Hepatic stellate cell (primary cell): ENCODE measurements at places on chromosomes 1 and 21.

DNA sequence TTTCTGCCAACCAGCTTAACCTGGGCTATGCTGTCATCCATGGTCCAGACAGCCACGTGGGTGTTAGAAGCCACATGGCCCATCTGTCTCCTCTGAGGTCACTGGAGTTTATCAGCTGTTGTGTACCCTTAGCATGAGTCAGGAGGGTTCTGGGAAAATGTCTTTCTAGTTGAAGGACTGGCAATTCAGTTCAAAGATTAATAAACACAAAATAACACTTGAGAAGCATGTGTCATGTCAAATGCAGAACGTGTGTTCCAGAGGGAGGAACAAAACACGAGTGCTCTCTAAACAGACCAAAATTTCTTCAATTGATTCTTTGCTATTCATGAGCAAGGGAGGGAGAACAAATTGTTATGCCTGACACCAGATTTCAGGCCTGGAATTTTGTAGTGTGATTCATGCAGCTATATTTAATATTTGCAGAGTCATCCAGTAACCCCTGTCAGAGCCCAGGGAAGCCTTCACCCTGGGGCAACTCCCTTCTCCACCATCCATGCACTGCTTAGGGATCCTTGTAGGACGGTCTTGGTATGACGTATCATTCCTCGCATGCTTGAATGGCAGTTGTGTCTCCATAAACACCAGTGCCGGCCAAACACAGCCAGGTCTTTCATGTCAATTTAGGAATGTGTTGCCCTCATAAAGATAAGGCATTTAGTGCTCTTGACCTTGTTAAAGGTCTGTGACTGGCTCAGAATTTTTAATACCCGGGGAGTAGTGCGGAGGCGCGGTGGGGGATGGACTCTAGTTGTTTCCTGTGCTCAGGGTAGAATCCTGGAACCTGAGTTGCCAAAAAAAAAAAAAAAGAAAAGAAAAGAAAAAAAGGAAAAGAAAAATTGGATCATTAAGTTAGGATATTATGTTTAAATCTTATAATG, 27.7 kb upstream of the DYRK1A start:
- peak; percentile 85 for DNase-seq

GRCh38 chr21:33858667-33859372, 56.8 kb downstream of the ATP5PO start:
- no peak for DNase-seq

- no peak for DNase-seq
Measured at GRCh38 chr21:44838039-44838895, 20.4 kb upstream of the SUMO3 start.

GRCh38 chr1:81733480-81733879, 67.3 kb upstream of the ADGRL2 start:
- DNase-seq = no peak

DNA sequence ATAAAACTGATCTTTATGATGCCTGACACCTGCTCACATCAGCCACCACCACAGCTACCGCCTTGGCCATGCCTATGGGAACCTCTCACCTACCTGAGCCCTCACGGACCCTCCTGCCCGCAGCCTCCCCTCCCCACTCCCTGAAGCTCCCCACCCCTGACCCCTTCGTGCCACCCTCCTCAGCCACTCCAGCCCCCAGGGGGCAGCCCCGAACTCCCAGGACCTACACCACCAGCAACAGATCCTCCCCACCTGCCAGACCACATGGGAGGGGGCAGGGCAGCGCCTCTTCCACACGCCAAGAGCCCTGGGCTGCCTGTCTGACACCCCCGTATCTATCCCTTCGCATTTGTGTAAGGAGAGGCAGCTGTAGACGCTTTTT, 14.2 kb upstream of the ARHGEF16 start:
- DNase-seq = no peak

DNA sequence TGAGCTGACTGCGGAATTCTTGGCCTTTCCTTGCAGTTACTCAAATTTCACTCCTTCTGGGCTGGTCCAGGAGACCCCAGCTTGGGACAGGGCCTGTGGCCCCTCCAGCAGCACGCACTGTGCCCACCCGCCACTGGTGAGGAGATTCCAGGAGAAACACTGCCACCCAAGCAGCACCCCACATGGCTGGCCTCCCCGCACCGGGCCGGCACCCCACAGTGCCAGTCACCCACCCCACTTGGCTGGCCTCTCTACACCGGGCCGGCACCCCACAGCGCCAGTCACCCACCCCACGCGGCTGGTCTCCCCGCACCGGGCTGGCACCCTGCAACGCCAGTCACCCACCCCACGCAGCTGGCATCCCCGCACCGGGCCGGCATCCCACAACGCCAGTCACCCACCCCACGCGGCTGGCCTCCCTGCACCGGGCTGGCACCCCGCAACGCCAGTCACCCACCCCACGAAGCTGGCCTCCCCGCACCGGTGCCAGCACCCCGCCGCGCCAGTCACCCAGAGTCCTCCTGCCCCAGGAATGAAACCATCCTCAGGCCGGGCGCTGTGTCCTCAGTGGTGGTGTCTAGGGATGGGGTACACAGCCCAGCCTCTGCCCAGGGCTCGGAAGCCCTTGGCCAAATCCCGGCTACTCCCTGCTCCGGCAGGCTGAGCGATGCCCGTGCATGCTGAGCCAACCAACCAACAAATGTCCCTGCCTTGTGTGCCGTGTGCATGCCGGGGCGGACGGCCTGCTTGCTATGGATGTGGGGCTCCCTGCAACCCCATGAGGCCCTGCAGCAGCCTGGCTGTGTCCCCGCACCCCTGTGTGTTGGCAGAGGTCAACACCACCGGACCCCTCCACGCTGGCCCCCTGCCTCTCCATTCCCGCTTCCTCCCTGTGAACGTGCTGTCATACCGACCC, 38.6 kb upstream of the TSPEAR start:
- no peak for DNase-seq

DNA sequence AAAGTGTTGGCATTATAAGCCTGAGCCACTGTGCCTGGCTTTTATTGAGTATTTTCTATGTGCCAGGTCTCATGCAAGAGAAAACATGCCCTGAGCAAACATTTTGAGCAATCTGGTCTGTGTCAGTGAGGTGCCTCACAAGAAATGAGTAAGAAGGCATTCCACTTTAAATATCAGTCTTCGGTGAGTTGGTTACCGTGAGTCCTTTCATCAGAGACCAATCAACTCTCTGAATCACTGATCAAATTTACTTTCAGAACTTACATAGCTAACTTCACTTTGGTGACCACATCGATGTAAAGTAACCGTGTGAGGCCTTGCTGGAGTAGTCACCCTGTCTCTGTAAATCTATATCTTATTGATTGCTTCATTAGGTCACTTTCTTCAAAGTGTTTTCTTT, 14.3 kb upstream of the DDX59 start:
- no peak for DNase-seq

GRCh38 chr1:181953596-181953995, 107.9 kb downstream of the ZNF648 start:
- DNase-seq = no peak

DNA sequence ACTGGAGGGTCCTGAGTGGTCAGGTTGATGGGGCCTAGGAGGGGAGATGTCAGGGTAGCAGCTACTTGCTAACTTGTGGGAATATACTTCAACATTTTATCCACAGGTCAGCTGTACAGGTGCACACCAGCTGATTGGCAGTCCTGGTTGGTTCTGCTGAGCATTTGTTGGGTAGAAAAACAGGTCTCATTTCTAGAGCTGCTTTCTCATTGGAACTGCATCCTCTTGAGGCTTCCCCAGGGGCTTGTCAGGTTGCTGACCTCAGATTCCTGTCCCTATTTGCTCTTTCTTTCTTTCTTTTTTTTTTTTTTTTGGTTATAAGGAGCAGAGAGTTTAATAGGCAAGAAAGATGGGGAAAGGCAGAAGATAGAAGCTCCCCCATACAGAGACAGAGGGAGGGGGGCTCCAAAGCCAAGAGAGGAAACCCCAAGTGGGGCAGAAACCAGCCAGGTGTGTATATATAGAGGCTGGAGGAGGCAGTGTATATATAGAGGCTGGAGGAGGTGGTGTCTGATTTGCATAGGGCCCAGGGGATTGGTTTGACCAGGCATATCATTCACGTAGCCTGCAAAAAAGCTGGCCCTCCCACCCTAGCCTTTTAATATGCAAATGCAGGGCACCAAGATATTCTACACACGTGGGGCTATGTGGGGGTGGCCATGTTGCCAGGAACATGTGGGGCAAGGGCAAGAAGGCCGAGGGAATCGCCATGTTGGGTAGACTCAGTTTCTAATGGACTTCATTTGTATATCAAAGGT, 57.3 kb upstream of the STUM start:
- no peak for DNase-seq

DNA sequence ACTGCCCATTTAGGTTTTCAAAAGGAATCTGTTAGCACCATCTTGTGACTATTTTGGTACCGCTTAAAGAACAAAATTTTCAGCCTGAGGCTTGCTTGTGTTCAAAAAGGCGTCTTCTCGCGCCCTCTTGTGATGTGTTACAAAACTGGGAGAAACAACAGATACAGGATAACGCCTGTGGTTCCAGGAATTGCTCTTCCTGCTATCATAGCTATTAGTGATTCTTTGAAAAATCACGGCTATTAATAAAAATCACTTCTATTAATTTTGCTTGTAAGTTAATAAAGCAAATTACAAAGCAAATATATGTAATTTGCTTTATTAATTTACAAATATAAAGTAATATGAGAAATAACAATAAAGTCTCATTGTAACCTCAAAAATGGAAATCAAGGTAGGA, 82.2 kb upstream of the ABCD3 start:
- DNase-seq = peak; percentile 35

DNA sequence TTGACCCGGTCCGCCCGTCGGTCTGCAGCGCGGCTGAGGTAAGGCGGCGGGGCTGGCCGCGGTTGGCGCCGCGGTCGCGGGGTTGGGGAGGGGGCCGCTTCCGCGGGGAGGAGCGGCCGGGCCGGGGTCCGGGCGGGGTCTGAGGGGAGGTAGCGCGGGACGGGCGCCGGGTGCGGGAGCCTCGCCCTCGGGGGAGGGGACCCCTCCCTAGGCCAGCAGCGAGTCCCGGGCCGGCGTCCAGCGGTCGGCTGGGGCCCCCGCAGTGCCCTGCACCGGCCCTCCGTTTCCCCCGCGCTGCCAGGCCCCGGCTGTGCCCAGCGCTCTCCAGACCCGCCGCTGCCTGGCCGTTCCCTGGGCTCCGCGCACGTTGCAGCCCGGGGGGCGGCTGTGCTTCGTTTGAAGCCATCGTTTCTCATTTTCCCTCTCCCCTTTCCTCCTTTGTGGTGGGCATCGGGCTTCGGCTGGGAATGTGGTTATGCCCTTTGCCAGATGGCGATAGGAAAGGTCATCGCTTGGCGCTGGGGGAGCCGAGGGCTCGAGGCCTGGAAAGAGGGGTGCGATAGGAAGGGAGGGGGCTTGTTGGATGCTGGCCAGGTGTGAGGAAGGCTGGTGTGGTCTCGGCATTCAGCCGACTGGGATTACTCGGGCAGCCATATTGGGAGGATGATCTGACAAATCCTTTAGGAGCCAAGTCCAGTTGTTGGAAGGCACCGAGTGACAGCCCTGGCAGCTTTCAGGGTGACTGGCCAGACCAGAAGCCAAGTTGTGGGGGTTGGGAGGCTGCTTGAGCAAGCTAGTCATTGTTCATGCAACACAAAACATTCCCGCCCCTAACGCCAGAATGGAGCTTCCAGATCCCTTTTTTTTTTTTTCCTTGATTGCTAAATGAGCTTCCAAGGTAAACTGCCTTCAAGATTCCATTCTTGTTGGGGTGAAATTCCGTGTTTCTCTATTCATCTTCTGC, 753 bp downstream of the KIF1B start:
- peak; percentile 75 for DNase-seq

DNA sequence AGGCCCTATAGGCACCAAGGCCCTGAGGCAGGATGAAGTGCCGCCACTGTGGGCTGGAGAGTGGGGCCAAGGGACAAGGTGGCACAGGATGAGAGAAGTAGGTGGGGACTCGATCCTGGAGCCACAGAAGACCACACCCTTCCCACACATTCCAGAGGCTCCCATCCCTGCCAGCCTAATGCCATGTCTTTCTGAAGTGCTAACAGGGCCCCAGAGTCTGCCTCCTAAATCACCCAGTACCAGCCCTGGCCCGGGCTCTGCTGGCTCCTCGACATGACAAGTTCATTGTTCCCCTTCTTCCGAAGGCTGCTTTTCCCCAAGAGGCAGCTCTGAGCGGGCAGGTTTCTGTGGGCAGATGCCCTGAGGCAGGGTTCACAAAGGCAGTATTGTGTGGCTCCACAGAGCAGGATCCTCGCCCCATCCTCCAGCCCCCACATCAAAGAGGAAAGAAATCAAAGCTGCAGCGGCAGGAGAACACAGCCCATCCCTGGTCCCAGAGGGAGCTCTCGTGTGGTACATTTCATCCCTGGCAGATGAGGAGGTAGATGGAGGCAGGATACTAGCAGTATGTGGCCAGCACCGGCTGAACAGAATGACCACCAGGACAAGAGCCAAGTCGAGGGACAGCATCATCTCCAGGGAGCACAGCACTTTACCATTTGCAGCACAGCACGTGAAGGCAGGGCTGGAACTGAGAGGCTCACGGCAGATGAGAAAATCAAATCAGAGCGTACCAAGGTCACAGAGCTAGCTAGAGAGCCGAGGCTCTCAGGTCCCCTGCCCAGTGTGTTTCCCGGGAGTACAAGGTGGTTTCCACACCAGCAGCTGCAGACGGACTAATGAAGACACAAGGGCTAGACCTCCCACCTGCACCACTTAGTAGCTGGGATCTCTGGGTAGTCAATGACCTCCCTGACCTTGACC, 64.8 kb downstream of the SYF2 start:
- no peak for DNase-seq

DNA sequence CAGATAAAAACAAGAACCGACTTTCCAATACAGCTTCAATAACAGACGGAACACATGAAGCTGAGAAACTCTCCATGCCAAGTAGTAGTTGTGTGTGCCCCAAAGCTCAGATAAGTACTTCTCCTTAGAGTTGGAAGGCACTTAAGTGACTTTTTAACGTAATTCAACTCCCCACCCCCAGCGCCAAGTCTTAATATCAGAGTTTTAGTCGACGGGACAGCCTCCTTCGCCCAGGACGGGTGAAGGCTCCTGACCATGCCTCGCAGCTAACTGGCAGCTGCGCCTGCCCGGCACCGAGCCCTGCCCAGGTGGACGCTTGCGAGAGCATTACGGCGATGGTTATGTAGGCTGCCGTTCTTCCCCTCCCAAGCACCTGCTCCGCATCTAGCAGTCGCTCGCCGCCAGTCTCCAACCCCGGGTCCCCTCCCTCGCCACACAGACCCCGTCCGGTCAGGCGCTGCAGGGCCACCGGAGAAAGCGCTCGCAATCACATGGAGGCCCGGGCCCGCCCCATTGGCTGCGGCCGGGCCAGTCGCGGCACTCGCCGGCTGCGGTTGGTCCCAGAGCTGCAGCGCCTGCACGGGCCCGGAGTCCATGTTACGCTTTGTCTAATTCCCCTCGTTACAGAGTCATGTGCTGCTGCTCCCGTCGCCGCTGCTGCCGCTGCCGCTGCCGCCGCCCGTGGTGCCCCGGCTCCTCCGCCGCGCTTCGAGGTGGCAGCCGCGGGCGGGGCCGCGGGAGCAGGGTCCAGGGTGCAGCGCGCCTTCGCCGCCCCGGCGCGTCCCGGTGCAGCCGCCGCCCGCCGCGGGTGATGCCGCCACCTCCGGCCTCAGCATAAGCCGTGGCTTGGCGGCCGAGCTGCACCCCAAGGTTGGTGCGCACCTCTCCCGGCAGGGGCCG, at the start of gene LRRC8D:
Gene LRRC8D, plus strand, starts transcription at position 611 of the 900 bp plus-strand sequence. CDS start 112,037 bp downstream, outside the sequence.
- DNase-seq = peak; percentile 77

- DNase-seq = no peak
Measured at GRCh38 chr1:9557624-9558023, 18.4 kb downstream of the SLC25A33 start.

GRCh38 chr1:84476225-84476624, 2.8 kb upstream of the RPF1 start:
- DNase-seq = no peak
